HAP-1 (cell line): ENCODE measurements at places on chromosomes 16 and 17.

DNA sequence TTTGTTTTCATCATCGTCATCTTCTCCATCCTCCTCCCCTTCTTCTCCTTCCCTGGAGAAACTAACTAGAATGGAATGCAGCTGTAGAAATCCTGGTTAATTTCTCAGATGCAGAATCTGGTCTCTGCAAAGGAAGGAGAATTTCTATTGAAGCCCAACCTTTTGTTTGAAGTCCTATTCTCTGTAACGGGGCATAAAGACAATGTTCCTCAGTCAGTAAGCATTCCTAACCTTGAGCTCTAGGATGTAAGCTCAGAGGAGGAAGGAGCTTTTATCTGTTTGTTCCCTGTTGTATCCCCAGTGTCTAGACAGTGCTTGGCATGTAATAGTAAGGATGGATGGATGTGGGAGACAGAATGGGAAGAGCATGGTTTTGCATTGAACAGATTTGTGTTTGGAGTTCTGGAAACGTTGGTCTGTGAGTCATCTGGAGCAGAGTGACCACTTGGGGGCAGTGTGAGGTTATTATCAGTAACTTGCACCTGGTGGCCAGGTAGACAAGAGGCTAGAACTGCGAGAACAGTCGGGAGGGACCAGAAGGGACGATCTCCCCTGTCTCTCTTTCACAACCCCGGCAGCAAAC, 363.7 kb downstream of the SNX29 start:
- DNase-seq = no peak

GRCh38 chr17:57806167-57806830, 43.5 kb downstream of the MRPS23 start:
- no peak for DNase-seq

GRCh38 chr16:52925143-52925542, 127.6 kb downstream of the CHD9NB start:
- no peak for DNase-seq

DNA sequence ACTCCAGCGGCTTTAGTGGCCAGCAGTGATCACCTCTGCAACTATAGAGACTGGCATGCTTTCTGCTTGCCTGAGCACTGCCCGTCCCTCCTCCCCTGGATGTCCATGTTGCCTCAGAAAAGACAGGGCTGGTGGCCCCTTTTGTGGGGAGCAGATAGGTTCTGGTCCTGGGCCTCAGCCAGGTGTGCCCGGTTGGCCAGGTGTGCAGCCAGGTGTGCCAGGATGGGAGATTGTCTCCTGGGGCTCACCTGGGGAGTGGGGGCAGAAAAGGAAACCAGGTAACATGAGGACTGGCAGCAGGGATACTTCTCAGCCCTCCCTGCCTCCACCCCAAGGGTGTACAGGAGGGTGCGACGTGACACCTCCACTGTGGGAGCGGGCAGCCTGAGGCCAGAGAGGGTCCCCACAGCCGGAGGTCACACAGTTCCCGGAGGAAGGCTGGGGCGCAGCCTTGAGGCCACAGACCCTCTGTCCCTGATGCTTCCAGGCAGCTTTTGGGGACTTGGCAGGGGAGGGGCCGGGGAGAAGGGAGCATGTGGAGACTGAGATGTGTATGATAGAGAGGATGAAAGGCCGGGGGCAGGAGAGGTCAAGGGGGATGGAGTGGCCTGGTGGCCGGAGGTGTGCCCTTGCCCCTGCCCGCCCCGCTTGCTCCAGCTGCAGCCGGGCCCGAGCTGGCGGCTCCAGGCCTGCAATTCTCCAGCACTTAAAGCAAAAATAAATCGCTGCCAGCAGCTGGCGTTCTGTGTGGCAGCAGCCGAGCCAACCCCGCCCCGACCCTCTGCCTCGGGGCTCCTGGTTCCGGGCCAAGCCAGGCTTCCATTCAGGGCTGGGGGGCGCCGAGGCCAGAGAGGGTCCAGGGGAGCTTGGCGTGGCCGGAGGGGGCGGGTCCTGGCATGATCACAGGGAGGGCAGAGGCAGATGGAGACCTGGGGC, 6.7 kb downstream of the KCNJ12 start:
- no peak for DNase-seq

DNA sequence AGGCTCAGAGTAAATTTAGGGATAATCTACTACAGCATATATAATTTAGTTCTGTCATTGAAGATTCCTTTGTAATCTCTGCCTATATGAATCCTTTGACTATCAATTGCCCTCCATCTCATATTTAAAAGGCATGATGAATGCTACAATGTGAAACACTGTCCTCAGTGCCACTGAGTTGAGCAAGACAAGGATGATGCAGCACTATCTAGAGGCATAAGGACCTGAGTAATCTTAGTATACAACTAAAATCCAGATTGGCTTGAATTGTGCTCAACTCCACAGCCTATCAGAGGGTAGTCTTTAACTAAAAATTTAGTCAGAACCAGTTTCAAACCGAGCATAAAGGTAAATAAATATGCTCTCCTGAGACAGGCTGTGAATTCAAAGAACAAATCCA, 11.6 kb upstream of the STRADA start:
- DNase-seq = no peak

DNA sequence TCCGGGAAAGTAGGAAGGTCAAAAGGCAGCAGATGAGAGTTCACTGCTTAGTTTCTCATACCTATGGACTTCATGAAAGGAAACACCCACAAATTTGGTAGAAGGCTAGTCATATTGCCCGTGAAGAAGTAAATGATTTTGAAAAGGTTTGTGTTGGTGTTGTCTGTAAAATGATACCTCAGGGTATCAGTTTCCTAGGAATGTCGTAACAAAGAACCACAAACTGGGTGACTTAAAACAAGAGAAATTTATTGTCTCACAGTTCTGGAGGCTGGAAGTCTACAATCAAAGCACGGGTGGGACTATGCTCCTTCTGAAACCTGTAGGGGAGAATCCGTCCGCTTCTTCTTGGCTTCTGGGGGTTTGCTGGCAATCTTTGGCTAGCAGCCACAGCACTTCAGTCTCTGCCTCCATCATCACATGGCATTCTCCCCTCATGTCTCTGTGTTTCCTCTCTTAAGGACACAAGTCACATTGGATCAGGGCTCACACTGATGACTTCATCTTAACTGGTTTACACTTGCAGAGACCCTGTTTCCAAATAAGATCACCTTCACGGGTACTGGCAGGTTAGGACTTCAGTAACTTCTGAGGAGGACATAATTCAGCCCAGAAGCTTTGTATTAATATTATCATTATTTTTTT, 2.0 kb upstream of the NAE1 start:
- DNase-seq = no peak

- DNase-seq = peak; percentile 43
Measured at GRCh38 chr16:85395913-85396878, 216.9 kb upstream of the GSE1 start.

DNA sequence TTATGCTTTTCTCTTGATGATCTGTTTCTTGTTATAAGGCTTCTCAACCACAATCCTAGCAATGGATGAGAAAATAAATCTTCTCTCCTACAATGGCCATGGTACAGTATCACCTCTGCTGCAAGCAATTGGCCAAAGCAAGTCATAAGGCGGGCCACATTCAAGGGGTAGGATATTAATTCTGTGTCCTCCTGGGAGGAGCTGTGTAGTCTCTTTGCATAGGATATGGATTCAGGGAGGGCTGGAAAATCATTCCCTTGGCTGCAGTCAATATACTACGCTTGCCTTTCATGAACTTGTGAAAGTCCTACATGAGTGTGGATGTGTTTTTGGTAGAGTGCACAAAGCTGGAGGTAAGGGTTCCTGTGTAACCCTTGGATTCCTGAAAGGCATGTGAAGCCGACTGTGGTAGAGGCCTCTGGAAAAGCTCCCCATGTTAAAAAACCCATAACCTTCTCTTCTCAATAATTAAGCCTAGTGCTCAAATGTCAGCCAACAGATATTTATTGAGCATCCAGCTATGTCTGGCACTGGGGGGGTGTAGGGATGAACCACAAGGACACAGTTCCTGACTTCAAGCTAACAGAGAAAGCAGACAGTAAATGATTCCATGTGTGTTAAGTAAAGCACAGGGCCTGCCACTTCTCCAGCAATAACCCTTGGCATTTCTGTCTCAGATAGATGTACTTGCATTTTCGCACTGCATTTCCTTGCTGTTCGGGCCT, 147.6 kb upstream of the HS3ST3A1 start:
- DNase-seq = no peak

DNA sequence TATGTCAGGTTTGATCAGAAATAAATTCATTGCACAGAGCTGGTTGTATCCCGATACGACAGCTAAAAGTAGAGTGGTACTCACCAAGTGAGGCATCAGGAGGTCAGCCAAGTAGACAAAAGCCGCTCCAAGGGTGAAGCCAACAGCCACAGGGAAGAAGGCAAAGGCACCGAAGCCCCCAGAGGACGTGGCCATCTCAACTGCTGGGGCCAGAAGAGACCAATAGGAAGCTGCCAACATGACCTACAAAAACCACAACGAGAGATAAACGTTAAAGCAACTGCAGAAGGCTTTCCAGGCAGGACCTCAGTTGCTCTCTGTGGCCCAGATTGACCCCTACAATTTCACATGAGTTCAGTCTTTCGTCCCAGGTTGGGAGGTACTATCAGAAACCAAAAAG, 61.0 kb downstream of the SLC39A11 start:
- DNase-seq = no peak

- peak; percentile 74 for DNase-seq
Measured at GRCh38 chr16:67993207-67994039, 5.9 kb downstream of the DPEP2 start.

DNA sequence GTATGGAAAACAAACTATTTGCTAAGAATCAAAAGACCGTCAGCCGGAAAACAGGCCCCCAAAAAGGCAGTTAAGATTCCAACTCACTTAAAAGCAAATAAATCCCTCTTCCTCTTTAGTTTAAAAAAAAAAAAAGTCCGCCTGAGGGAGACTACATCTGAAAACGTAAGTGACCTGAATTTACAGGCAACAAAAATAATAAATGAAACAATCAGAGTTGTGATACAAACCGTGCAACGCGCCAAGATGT, 1.1 kb downstream of the KANSL1 start:
- DNase-seq = no peak

DNA sequence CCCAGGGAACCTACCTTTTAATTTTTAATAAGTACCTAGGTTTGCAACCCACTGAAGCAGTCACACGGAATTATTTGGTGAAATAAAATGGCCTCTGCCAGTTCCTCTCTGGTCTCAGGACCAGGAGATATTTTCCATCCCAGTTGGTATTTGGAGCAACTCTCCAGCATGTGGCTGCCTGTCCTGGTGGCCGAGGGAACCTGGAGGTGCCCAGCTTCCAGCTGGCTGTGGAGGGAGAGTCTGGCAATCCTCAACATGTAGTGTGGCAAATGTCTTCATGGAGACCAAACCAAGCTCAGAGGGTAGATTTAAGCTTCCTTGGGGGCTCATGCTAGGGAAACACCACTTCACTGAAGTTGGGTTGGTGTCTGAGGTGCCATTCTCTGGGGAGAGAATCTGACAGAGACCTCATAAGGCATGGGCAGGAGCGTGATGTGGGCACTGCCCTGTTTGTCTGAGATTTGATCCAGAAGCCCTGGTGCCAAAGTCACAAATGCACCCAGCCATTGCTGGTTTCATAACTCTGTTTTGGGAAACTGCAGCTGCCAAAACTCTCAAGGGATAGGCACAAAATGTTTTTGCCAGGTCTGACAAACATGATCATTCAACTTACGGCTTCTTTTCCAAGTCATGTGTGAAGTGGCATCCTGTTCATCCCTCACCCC, 2.8 kb downstream of the MT1X start:
- DNase-seq = no peak

- DNase-seq = no peak
Measured at GRCh38 chr17:45902892-45903346, 8.6 kb downstream of the MAPT start.

GRCh38 chr16:28826141-28826540, 3.3 kb downstream of the ATXN2L start:
- DNase-seq = no peak

DNA sequence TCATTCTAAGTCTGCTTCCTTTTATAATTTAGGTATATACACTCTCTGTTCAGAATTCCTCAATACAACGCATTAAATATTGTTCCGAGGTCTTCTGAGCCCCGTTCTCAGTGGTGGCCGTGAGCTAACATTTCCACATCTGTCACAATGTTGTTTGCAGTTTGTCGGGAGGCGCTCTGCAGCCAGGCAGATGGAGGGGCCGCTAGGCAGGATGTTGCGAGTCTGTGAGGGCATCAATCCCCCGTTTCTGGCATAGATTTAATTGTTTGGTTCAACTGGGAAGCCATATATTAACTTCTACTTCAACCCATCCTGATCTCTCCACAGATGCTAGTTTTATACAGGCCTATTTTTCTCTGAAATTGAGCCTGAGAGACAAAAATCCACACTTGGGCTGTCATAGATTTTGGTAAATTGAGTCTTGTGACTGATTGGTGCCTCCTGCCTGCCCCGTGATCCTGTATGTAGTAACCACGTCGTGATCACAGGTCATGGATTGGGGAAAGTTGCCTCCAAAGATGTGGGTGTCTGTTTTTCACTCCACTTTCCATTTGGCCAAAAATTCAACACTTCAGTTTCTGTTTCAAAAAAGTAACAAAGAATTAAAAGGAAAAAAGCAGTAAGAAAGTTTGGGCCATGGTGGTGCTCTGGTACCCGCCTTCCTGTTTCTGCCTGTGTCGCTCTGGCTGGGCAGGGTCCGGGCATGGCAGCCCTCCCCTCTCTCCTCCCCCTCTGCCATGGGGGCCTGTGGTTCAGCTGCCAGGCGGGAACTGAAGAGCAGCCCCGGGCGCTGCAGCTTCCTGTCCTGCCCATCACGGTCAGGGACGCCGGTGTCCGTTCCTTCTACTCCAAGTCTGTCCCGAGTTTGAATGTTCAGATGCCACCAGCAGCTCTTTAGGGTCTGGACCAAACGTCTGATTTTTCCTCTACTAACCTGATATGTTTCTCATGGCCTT, 41.5 kb downstream of the RPTOR start:
- DNase-seq = no peak

- DNase-seq = no peak
Measured at GRCh38 chr16:76676356-76676755, 399.2 kb downstream of the CNTNAP4 start.

- DNase-seq = no peak
Measured at GRCh38 chr16:47826070-47826469, 329.7 kb downstream of the ABCC12 start.

- DNase-seq = no peak
Measured at GRCh38 chr16:15141586-15141985, 47.5 kb upstream of the RRN3 start.

- no peak for DNase-seq
Measured at GRCh38 chr16:83727018-83727417, 80.8 kb upstream of the HSBP1 start.

DNA sequence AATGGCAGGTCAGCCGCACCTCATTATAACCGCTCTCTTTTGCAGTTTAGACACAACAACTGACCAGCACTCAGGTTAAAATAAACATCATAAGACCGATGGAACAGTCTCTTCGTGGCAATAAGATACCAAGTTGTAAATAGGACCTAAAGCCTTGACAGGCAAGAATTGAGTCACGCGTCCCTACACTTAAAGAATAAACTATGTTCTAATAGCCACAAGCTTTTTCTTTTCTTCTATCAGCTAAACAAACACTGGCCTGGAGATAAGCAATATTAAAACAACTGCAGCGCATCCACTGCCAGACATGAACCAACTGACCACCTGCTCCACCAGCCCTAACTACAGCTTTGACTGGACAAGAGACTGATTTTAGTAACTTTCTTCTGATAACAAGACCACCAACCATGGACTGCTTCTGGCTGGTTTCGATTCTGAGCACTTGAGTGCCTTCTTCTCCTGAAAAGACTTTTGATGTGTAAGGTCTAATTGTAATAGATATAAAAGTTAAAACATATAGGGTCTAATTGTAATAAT, 17.5 kb downstream of the SLFN12L start:
- DNase-seq = no peak

- DNase-seq = no peak
Measured at GRCh38 chr16:58507963-58508670, 7.2 kb upstream of the SETD6 start.

GRCh38 chr16:11064202-11064540, 119.8 kb downstream of the CLEC16A start:
- no peak for DNase-seq
